ENCODE measurements at places on chromosomes 6 and 20.

- DNase-seq: no peak
Observed at GRCh38 chr6:136225496-136225895, 24.6 kb downstream of the MTFR2 start.

GRCh38 chr6:144278659-144279314, 6.3 kb upstream of the UTRN start:
- no peak for DNase-seq

DNA sequence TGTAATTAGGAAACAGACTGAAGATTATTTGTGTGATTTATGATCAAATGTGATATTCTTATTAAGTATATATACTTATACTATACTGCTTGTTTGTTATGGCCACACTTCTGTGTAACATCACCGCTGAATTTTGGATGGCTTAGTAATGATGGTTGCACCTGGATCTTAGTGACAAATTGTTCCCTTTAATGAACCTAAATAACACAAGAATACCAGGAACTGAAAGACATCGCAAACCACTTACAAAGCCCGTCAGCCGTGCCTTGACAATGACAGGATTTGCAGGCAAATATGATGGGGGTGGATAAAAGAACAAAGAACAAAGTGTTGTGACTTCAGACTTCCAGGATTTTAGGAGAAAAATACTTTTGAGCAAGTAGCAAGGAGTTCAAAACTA, 67.1 kb downstream of the LAMP5 start:
- DNase-seq: no peak

- no peak for DNase-seq
Observed at GRCh38 chr6:5778906-5779305, 227.8 kb downstream of the NRN1 start.

DNA sequence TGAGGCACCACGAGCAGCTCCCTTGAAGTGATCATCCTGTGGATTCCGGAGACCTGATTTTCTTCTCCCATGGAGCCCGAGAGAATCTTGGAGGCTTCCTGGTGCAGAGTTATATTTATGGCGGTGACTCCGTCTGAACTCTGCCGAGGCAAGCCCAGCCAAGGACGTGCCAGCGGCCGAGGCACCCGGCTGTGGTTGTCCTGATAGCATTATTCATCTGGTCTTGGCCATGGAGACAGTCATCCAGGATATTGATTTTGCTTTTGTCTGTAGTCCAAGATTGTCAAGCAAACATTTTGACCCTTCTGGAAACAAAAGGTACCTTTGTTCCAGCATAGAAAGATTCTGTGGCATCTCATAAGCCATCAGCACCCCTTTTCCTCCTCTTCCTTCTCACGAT, 163.3 kb downstream of the SCML4 start:
- no peak for DNase-seq

DNA sequence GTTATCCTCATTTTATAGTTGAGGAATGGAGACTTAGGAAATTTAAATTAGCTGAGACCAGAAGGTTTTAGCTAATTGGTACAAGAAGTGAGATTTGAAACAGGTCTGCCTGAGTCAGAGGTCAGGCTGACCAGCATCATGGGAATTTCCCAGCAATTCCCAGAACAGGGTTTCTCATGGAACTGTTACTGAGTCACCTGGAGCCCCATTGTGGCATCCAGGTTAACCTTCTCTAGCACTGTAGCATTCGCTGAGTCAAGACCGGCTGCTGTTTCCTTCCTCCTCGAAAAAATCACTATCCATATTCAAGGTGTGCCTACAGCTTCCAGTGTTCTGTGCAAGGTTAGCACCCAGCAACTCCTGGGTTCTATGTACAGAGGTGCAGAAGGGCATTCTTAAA, 238.0 kb upstream of the MAN1A1 start:
- DNase-seq: no peak

DNA sequence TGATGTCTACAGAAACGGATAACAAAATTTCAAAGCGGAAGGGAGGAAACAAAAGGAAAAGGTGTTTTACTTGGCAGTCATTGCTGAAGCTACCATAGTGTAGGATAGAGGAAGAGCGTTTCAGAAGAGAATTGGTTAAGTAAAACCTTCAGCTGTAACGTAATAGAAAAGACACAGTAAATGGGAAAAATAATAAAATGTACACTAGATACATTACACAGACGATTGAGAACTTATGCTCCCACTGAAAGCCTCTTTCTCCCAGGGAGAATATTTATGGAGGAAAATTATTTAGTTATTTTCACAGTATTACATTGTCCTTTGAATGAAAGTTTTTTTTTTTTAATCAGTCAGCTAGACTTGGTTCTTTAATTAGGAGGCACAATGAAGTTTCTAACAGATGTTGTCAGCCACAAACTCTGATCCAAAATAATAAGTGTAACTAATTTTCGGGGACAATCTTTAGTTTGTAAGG, 90.7 kb upstream of the PRDM1 start:
- no peak for DNase-seq

DNA sequence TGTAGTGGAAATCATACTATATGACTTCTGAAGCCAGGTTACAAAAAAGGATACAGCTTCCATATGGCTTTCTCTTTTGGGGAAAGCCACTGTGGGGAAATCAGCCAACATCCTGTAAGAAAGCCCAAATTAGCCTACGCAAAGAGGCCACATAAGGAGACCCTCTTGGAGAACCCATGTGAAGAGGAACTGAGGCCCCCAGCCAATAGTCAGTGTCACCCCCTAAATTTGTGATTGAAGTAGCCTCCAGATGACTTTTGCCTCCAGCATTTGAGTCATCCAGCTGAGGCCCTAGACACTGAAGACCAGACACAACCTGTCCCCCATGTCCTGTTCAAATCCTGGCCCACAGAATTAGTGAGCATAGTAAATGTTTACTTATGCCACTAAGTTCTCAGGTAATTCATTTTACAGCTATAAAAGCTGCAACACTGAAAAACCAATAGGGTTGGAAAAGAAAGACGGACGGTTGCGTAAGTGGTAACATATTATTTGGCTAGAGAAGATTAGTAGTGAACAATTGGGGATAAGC, 60.4 kb downstream of the HMGCLL1 start:
- no peak for DNase-seq

Data from activated CD4-positive, alpha-beta T cell treated with anti-CD3 and anti-CD28 coated beads, Interleukin-2, amount 50 U/mL, for 16 hours (primary cell).